Lung (tissue), 17 donors: ENCODE measurements at places on chromosomes 3 and 15. TPM values are rescaled to one million over a fixed set of nuclear protein-coding genes. Genes with fewer than 3 reads are reported as not detected.

- H3K4me1 ChIP-seq: peaks cover 14% of the 10 kb centered on the region
- no peak overlapping the region for H3K4me3 ChIP-seq
- DNase-seq: peak; percentile 44
These were observed 96.5 kb downstream of the FSIP1 start for GRCh38 chr15:39685999-39686613.

POLG gene
- total RNA-seq: 51.2 TPM

- H3K4me1 ChIP-seq: no peaks in the 10 kb centered on the region
- H3K36me3 ChIP-seq: no peaks in the 10 kb centered on the region
- no peak overlapping the region for H3K27ac ChIP-seq
- no peaks in the 10 kb centered on the region for H3K27me3 ChIP-seq
These were observed 93.2 kb downstream of the CACNA2D3 start for GRCh38 chr3:54215521-54215920.

MASP1 gene
- total RNA-seq: 8.3 TPM

GRCh38 chr3:43363621-43364266 is 77.4 kb downstream of the SNRK start:
- no peaks in the 10 kb centered on the region for H3K27me3 ChIP-seq
- peaks cover 9% of the 10 kb centered on the region for H3K36me3 ChIP-seq
- peak; percentile 69 for DNase-seq
- H3K27ac ChIP-seq: no peak overlapping the region
- H3K4me3 ChIP-seq: no peak overlapping the region

CDHR4 gene
- 27.0 TPM for total RNA-seq

GRCh38 chr3:9994086-9994844 is 7.6 kb upstream of the EMC3 start:
- peaks cover 1% of the 10 kb centered on the region for H3K36me3 ChIP-seq
- H3K27ac ChIP-seq: no peak overlapping the region
- H3K4me3 ChIP-seq: no peak overlapping the region
- no peaks in the 10 kb centered on the region for H3K4me1 ChIP-seq

AGBL1 gene
- 8.7 TPM for total RNA-seq

CPB1 gene
- 9.3 TPM for total RNA-seq

DNA sequence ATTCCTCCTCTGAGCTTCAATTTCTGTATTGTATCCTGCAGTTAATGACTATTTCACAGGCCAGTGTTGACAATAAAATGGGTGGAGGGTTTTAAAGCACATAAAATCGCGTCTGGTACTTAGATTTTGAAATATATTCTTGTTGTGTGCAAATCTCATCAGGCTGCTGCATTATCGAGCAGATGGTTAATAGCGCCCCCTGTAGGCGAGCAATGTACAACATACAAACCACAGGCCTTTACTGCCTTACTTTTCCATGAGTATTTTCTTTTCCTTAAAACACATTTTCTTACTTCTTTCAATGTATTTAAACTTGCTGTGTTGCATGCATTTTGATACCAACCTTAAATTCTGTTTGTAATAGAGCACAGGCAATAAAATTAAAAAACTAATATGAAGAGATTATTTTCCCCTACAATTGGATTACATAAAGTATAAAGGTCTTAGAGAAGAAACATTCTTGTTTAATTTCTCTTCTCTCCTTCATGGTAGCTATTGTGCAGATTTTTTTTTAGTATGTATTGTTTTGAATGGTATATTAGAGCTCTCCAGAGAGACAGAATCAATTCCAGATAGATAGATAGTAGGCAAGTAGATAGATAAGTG is 608.4 kb downstream of the CADM2 start:
- no peak overlapping the region for H3K4me3 ChIP-seq
- DNase-seq: peak; percentile 24
- H3K36me3 ChIP-seq: no peaks in the 10 kb centered on the region
- no peak overlapping the region for H3K27ac ChIP-seq
- no peaks in the 10 kb centered on the region for H3K27me3 ChIP-seq
- H3K4me1 ChIP-seq: no peaks in the 10 kb centered on the region

XCR1 gene
- 0.18 TPM for total RNA-seq

STRIT1 gene
- not detected for total RNA-seq

SERPINI2 gene
- total RNA-seq: 4.9 TPM

DNA sequence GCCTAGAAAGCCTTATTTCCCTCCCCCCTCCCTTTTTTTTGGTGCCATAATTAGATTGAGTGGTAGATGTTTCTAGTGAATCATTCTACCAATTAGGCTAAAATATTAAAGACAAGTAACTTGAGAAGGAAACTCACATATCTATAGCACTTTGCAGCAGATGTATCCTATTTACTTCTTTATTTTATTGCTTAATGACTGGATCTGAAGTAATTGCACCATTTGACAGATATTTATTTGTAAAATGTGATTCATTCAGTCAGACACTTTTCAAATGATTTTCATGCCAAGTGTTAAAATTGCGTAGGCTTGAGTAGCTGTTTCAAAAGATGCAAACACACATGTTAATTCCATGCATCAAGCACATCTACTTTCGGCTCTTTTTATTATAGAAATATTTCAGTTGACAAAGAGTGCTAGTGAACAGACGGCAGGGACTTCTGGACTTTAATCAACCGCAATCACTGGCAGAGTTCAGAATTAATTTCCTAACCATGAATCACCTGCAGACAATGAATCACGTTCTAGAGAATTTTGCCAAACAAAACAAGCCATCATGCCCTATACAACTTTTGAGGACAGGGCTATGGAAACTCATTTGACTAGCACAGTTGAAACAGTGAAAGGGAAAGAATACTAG is 636.8 kb downstream of the MECOM start:
- peak; percentile 22 for DNase-seq
- H3K4me1 ChIP-seq: no peaks in the 10 kb centered on the region
- no peak overlapping the region for H3K27ac ChIP-seq
- H3K27me3 ChIP-seq: no peaks in the 10 kb centered on the region
- no peaks in the 10 kb centered on the region for H3K36me3 ChIP-seq
- no peak overlapping the region for H3K4me3 ChIP-seq

DNA sequence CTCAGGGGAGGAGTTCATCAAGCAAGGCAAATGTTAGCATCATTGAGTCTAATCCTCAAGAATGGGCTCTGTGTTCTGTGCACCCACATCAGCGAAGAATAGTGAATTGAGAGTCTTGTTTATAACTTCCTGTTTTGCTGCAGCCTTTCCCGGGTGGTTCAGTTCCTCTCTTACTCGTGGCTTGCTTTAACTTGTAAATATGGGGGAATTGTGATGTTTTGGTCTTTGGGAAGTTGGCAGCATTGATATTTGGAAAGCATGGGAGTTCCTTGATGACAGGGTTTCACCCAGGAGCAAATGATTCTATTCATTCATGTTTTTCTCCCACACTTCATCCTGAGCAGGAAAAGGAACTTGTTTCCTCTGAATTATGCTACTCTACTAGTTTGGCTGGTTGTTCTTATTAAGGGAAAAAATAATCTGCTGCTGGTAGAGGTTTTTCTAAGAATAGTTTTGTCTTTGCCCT is 40.4 kb downstream of the GPD1L start:
- H3K4me1 ChIP-seq: peaks cover 28% of the 10 kb centered on the region
- H3K4me3 ChIP-seq: no peak overlapping the region
- H3K27ac ChIP-seq: no peak overlapping the region
- peak; percentile 68 for DNase-seq

GRCh38 chr3:44055951-44056350 is 185.7 kb upstream of the TOPAZ1 start:
- H3K27me3 ChIP-seq: no peaks in the 10 kb centered on the region
- H3K4me3 ChIP-seq: no peak overlapping the region
- H3K4me1 ChIP-seq: no peaks in the 10 kb centered on the region
- no peak for DNase-seq

DNA sequence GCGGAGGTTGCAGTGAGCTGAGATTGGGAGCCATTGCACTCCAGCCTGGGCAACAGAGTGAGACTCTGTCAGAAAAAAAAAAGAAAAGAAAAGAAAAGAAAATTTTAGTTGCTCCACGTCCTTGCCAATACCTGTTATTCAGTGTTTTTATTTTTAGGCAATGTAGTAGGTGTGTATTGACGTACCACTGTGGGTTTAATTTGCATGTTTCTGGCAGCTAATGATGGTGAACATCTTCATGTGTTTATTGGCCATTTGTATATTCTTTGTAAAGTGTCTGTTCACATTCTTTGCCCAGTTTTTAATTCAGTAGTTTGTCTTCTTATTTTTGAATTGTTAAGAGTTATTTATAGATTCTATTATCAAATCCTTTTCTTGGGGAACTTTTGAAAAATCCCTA is 38.1 kb upstream of the GCSAM start:
- no peaks in the 10 kb centered on the region for H3K4me1 ChIP-seq
- no peak overlapping the region for H3K4me3 ChIP-seq
- H3K27ac ChIP-seq: no peak overlapping the region
- H3K27me3 ChIP-seq: no peaks in the 10 kb centered on the region
- H3K36me3 ChIP-seq: no peaks in the 10 kb centered on the region

CPN2 gene
- not detected for total RNA-seq

DNA sequence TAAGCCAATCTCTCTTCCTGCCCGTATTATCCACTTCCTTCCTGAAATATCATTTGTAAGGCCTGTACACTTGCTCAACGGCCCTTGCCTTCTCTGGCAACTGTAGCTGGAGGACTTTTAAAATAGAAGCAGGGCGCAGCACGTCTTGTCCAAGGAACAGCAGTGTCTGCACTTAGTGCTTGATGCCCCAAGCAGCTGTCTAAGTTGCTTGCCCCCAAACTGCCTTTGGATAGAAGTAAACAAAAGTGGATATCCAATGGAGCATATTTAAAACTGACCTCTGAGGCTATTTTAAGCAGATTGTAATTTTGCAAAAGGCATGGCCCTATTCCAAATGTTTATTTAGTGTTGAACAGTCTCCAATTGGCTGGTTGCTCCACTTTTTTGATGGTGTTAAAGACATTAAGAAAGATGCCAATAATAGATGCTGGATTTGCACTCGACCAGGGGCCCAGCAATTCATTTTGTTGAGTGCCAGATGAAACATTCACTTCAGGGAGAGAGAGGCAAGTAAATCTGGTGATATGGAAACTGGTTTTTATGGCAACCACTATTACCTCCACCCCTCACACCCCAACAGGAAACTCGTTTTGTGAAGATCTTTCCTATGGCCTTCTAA is 526.8 kb upstream of the TBL1XR1 start:
- peaks cover 22% of the 10 kb centered on the region for H3K4me1 ChIP-seq
- no peaks in the 10 kb centered on the region for H3K27me3 ChIP-seq
- peak overlapping the region; percentile 77 for H3K27ac ChIP-seq
- H3K36me3 ChIP-seq: no peaks in the 10 kb centered on the region

DNA sequence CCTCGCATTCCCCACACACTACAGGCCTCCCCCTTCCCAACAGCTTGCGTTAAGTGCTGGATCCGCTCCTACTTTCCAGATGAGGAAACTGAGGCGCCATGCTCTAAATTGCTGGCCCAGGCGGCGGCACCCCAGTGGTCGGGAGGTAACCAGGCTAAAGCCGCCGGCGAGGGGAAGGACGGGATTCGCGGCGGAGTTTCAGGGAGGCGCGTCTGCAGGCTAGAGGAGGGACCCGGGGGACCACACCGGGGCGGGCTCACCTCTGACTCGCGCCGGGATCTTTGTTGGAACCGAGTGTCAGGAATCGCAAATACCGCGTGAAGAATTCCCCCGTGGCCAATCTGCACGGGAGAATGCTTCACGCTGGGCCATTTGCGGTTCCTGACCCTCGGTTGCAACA is 24.6 kb upstream of the PTPN23 start:
- no peak for DNase-seq
- H3K27me3 ChIP-seq: no peaks in the 10 kb centered on the region
- H3K4me1 ChIP-seq: no peaks in the 10 kb centered on the region
- H3K36me3 ChIP-seq: no peaks in the 10 kb centered on the region
- no peak overlapping the region for H3K27ac ChIP-seq

- H3K27ac ChIP-seq: no peak overlapping the region
- no peak for DNase-seq
- H3K27me3 ChIP-seq: no peaks in the 10 kb centered on the region
These were observed 564.7 kb downstream of the AGBL1 start for GRCh38 chr15:86644339-86644738.

GRCh38 chr15:36254426-36254825 is 325.0 kb upstream of the CDIN1 start:
- H3K36me3 ChIP-seq: no peaks in the 10 kb centered on the region
- H3K4me3 ChIP-seq: no peak overlapping the region
- no peak for DNase-seq
- no peaks in the 10 kb centered on the region for H3K27me3 ChIP-seq
- H3K4me1 ChIP-seq: no peaks in the 10 kb centered on the region
- H3K27ac ChIP-seq: no peak overlapping the region

DNA sequence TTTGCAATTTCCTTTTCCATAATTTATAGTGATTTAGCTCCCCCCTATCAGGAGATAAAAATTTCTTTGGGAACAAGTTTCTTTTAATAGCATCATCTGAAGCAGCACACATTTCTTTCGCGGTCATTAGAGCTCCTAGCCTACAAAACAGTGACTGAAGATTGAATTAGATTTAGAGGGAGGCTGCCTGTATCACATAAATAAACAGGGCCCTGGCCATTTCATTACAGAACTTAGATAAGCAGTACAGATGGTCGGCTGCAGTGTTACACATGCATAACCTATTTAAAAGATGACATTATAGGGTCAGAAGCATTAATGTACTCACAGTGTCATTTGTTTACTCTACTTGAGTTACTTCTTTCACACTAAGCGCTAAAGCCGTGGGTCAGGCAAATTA is 81.4 kb upstream of the SLC25A26 start:
- H3K36me3 ChIP-seq: no peaks in the 10 kb centered on the region
- no peak for DNase-seq
- no peak overlapping the region for H3K4me3 ChIP-seq
- H3K27me3 ChIP-seq: no peaks in the 10 kb centered on the region

DNA sequence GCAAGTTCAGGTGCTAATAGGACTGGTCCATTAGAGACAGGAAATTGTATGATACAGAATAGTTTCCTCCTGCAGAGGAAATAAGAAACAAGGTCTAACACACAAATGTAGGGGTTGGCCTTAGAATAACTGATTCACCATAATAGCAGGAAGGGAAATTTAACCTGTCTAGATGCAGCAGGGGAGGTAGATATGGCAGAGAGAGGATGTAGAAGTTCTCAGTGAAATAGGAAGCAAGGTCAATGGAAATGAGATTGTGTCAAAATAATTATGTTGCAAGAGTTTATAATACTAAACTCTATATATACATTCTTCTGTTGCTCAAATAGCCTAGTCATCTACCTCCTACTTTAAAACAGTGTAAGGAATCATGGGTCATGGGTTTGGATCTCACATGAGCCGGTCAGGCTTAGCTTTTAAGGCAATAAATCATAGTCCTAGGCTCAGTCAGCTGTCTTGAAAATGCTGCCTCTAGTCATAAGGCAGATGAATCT is 17.0 kb downstream of the BCL2A1 start:
- DNase-seq: no peak
- no peaks in the 10 kb centered on the region for H3K27me3 ChIP-seq
- no peaks in the 10 kb centered on the region for H3K4me1 ChIP-seq
- H3K36me3 ChIP-seq: no peaks in the 10 kb centered on the region
- no peak overlapping the region for H3K27ac ChIP-seq
